ENCODE measurements at places on chromosomes 2 and 18. TPM values are rescaled to one million over a fixed set of nuclear protein-coding genes. Genes with fewer than 3 reads are reported as not detected.

DNA sequence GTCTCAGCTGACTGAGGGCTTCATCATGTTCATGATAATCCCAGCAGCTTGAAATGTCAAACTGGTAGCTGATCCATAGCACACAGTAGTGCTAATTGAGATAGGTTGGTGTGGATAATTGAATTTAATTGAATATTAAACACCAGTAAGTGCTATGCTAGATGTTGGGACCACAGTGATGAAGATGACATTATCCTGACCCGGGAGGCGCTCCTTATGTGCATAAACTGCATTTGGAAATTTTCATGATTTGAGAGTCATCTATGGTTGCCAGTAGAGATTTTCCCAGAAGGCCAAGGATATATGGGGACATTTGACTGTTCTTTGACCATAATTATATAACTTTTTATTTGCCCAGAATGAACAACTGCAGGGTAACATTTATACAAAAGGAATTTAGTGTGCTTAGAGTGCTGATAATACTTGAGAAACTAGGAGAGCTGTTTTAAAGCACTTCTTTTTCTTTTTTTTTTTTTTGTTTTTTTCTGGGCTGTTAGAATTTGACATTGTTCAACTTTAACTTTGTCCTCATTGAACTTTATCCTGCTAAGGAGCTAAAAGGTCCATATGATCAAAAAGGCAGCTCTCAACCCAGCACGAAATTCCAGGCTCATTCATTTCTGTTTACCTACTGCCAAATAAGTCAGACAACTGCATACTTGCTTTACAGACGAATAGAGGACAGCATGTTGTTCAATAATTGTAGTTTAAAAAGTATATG lies 242.8 kb downstream of the NEDD4L start:
- no peak for DNase-seq

DNA sequence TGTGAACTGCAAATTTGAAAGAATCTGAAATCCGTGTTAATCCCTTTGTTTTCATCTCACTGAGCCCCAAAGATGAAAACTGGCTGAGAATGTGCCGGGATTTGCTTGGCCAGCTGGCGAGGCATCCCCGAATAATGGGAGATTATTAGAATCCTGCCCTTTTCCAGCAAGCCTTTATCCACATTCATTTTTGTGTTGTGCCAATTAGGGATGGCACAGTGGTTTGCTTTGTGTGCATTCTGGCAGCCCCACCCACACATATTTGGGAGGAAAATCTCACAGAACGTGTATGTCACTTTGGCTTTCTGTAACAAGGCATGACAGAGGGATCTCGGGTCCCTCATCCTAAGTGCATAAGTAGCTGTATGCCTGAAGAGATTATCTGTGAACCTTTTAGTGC lies 405.8 kb upstream of the FAM98A start:
- DNase-seq = no peak

- no peak for DNase-seq
Measured at GRCh38 chr2:180473456-180473855, 466.4 kb upstream of the CWC22 start.

DNA sequence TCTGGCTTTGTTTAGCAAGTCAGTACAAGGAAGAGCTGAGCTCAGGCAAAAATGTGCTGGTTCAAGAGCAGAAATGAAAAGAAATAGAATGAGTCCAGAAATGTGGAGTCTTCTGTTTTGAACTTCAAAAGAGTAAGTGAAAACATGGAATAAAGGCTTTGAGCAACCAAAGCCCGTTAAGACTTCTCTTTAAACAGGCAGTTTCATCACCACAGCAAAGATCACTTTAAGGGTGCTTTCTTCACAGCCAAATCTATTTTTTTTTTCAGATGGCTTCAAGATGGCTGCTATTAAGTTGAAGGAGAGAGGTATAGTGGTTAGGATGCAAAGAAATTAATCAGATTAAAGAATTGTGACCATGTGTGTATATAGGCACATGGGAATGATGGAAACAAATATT lies 2.0 kb upstream of the CHRNA1 start:
- DNase-seq = no peak

Gene SP140
- total RNA-seq = 235 TPM
